ENCODE measurements at places on chromosomes 3 and 15. TPM values are rescaled to one million over a fixed set of nuclear protein-coding genes. Genes with fewer than 3 reads are reported as not detected.

STT3B gene
- total RNA-seq, result 95.2 TPM

ZMYND10 gene
- total RNA-seq, result 5.4 TPM

- DNase-seq, result no peak
These were observed 65.8 kb downstream of the EXOG start for GRCh38 chr3:38561746-38562466.

GRCh38 chr15:101614761-101615160, 37.4 kb downstream of the TM2D3 start:
- no peak for DNase-seq

GRCh38 chr3:143416229-143416628, 296.7 kb downstream of the CHST2 start:
- no peak for DNase-seq

DNA sequence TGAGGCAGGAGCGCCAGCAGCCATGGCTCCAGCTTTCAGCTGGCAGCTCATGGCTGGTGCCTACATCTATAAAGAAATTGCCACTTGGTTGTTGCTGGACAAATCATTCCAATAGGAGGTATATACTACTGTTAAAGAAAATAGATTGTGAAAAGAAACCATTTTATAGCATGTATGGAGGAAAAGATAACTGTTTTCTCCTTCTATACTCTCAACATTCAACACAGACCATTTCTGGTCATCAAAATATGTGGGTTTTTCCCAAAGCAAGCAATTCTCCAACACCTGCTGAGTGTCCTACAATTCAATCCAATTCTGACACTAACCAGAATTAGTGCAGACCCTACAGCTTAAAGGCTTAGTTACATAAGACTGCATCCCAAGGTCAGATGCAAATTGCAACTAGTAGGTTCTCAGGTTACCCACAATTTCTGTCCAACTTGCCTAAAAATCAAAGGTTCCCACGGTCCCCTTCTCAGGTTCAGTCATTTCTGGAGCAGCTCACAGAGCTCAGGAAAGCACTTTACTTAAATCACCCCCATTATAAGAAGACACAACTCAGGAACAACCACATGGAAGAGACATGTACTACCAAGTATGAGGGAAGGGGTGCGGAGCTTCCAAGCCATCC, 42.4 kb upstream of the STRIT1 start:
- DNase-seq, result no peak

All from cerebellum (tissue), 4 donors.